ENCODE measurements at places on chromosomes 11 and 22.

DNA sequence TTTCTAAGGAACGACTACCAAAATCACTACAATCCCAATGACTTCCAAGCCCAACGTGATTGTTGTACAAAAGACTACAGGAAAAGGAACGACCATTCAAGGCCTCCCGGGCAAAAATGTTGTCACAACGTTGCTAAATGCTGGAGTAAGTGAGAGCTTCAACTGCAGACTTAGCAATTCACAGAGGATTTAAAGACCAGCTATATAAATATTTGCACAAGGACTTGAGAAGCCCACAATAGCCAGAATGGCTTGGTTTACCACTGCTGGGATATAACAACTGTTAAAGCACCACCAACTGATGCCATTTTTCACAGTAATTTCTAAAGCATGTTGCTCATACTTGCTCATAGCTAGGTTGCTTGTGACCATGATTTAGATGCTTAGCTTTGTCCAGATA, 78.3 kb downstream of the EMSY start:
- no peak for DNase-seq

DNA sequence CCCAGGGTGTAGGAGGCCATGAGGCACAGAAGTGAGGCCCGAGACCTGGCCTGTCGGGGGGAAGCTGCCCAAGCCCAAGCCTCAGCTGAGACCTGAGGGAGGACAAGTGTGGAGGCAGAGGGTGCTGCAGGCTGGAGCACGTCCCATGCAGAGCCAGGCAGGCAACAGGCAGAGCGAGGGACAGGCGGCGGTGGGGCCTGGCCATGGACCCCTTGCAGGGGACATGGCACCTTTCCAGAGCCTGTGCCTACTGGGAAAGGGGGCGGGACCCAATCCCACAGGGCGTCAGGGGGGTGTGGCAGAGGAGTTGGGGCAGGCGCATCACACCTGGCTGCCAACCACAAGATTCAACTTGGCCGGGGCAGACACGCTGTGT, 4.3 kb downstream of the TNNI2 start:
- no peak for DNase-seq

- no peak for DNase-seq
Observed at GRCh38 chr11:100861212-100861611, 174.1 kb downstream of the ARHGAP42 start.

- no peak for DNase-seq
Observed at GRCh38 chr11:66287889-66288670, 863 bp downstream of the YIF1A start.

DNA sequence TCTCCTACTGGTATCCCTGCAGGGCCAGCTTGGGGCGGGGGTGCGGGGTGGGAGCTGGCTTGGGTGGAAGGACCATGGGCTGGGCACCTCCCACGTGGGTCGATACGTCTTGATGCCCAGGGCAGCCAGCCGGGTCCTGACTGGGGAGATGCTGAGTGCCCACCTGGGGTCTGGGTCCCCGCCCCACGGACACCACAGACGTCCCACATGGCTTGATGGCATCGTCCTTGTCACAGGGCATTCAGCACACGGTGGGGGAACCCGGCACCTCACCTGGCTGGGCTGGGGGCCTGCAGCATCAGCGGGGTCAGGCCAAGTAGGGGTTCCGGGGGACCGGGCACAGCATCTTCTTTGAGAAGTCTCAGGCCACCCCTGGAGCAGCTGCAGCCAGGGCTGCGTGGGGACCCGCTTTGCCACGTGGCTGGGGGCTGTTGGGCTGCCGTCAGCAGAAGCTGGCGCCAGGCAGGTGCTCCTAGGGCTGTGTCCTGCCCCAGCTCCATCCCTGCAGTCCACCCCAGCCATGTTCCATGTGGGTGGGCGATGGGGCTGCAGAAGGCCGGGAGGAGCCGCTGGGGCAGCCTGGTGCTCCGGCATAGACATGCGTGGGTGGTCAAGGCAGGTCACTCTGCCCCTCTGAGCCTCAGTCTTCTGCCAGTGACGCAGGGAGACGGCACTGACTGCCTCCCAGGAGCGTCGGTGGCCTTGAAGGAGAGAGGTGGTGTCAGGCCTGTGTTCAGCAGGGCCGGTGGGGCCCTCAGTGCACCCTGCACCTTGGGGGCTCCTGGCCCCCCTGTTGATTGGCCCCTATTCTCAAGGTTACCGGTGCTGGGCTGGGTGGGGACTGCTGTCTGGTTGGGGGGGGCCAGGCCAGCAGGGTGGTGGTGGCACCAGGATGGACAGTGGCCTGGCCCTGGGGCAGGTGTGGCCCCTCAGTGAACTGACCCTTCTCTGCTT, 8.4 kb downstream of the SELENOO start:
- DNase-seq, result no peak

GRCh38 chr11:113091481-113091780, 130.2 kb downstream of the NCAM1 start:
- DNase-seq, result no peak

- DNase-seq, result no peak
Observed at GRCh38 chr22:43006016-43006505, 8.9 kb downstream of the PACSIN2 start.

GRCh38 chr11:68311160-68312116, 953 bp upstream of the LRP5 start:
- DNase-seq, result no peak

DNA sequence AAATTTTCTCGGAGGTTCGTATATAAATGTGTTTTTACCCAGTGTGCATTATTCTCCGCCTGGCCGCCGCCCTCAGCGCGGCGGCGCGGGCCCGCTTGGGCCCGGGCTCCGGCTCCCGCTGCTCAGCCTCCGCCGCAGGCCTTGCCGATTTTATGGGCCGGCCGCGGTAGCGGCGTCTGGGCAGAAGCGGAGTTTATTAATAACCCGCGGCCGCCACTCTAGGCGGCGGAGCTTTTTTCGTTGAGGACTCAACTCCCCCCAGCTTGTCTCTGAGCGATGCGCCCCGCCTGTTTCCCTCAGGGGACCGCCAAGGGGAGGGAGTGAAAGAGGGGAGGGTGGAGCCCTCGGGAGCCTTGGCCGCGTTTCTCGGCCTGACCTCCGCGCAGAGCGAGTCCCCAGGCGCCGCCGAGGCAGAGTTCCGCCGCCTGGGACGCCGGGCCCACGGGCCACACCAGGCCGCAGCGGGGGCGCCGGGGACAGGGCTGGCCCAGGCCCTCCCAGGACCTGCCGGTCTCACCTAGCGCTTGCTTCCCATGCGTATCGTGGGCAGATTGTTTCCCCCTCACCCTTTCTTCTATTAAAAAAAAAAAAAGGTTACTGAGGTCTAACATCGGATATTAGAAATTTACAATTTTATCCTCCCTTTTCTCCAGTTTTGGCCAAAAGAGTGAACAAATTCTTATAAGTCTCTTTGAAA, 399 bp downstream of the ZNF143 start:
- peak; percentile 65 for DNase-seq

- no peak for DNase-seq
Observed at GRCh38 chr11:43686207-43686606, 5.7 kb downstream of the HSD17B12 start.

- DNase-seq, result no peak
Observed at GRCh38 chr11:64714666-64715065, 8.3 kb downstream of the NRXN2 start.

GRCh38 chr11:20070459-20070858, 89.8 kb downstream of the DBX1 start:
- DNase-seq, result no peak

Data from DMS 273 treated with DMSO at 0.1 percent for 48 hours (cell line).